AG04449 (cell line): ENCODE measurements at places on chromosomes 1 and 21.

GRCh38 chr1:154565876-154566275 is 1.7 kb upstream of the CHRNB2 start:
- DNase-seq, result no peak

DNA sequence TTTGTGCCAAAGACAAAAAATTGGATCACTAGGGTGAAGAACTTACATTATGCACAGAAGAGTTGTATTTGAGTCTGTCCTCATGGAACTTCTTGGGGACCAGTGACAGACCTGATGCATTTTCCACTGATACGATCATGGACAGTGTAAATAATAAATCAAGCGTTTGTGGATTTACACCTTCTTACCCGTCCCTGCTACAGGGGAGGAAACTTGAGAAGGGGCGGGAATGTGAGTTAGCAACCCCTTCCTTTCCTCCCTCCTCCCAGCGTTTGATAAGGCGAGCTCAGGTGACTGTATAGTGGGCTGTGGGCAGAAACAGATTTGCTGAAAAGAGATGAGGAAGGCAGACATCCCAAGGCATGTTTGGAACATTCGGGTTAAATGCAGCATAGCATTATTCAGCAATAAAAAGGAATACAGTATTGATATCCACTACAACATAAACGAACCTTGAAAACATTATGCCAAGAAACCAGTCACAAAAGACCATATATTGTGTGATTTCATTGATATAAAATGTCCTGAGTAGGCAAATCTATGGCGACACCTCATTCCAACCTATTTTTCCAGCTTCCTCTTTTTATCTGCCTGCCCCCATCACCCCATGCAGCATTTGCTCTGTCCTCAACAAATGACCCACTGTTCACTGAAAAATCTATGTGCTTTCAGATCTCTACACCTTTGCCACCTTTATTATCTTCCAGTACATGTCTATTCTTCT is 128.7 kb downstream of the ZZZ3 start:
- no peak for DNase-seq

DNA sequence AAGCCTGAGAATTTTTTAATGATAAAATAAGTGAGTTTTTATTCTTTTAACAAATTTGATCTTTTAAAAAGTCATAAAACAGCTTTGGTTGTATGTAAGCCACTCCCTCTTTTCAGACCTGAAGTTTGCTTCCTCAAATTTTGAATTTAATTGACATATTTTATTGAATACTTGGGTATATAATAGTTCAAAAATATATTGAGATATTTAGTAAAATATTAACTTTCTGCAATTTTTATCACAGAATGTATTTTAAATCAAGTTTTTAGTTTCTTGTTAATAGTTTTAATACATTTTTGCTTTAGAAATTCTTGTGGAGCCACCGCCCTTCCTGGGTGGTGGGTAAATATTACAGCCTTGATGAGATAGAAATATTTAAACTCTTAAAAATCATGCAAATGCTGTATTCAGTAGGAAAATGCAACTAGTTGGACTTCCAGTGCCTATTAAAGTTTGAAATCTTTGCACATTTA is 867 bp downstream of the PTPRC start:
- no peak for DNase-seq

- DNase-seq, result no peak
Measured at GRCh38 chr1:32894019-32894600, 7.1 kb downstream of the TMEM54 start.

GRCh38 chr1:240464099-240464498 is 147.9 kb downstream of the GREM2 start:
- DNase-seq, result no peak

- peak; percentile 82 for DNase-seq
Measured at GRCh38 chr1:154973344-154974101, 958 bp upstream of the CKS1B start.

DNA sequence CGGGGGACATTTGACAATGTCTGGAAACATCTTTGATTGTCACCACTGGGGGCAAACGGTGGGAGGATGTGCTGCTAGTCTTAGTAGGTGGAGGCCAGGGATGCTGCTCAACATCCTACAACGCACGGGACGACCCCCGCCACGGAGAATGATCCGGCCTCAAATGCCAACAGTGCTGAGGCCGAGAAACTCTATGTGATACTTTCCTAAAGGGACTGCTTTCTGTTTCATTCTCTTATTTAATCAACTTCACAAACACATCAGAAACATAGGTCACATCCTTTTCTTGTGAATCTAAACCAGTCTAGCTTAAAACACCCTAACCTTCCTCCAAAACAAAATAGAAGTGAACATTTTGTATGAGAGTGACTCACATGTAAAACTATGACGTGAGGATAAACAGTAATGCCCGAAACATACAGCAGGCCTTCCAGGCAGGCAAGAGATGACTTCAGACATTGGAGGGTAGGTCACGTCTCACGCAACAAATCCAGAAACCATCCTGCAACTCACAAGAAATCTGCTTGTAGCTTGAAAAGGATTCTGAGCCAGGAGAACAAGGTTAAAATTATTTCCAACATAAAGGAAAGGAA is 37.2 kb upstream of the ETS2 start:
- peak; percentile 90 for DNase-seq

DNA sequence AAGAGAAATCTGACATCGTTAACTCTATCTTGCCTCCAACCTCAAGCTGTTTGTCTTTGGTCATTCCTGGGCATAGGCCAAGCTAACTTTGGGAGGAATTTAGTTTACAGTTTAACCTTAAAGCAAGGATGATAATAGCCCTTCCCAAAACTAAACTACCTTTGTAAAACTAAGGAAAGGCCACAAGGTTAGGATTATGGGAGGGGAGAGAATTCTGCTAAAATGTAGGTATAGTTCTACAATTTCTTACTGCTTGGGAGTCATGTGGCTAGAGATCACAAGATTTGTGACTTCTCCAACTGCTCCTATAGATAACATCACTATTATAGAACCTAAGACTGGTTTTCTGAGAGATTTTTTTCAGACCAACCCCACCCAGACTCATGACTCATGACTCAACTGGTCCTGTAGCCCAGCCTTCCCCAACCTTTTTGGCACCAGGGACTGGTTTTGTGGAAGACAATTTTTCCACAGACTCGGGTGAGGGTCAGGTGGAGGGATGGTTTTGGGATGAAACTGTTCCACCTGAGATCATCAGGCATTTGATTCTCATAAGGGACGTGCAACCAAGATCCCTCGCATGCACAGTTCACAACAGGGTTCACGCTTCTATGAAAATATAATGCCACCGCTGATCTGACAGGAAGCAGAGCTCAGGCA is 70.7 kb upstream of the MUTYH start:
- DNase-seq, result no peak

GRCh38 chr1:226678701-226679100 is 60.4 kb downstream of the ITPKB start:
- no peak for DNase-seq

DNA sequence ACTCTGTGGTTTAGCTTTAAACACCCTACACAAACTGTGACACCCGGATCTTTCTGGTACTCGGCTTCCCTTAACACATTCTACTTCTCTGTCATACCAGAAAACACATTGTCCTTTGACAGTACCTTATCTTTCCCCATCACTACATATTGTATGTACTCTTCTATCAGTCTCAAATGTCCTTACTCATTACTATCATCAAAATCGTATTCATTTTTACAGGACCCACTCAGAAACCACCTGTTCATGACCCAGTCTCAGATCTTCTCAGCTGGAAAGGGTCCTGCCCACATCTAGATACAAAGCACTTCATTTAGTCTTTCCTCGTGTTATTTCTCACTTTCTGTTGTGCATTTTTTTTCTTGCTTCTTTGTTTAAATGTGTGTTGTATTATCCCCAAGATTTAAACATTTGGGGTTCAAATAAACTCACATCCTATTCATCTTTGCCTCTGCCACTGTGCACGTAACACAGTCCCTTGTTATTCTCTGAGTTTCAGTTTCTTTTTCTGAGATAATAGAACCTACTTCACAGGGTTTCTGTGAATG is 27.7 kb downstream of the CD34 start:
- DNase-seq, result no peak
